ENCODE measurements at places on chromosomes 7 and 10. TPM values are rescaled to one million over a fixed set of nuclear protein-coding genes. Genes with fewer than 3 reads are reported as not detected.

Gene STEAP4
- 39.6 TPM for total RNA-seq

- no peak for DNase-seq
These were observed 36.4 kb downstream of the ADAP1 start for GRCh38 chr7:918118-918425.

- DNase-seq: no peak
These were observed 77.5 kb upstream of the NPVF start for GRCh38 chr7:25305831-25306230.

Gene WNT8B
- 0.40 TPM for total RNA-seq

Gene FRAT1
- total RNA-seq: 18.0 TPM

GRCh38 chr10:64215088-64215487 lies 693.9 kb downstream of the REEP3 start:
- no peak for DNase-seq

DNA sequence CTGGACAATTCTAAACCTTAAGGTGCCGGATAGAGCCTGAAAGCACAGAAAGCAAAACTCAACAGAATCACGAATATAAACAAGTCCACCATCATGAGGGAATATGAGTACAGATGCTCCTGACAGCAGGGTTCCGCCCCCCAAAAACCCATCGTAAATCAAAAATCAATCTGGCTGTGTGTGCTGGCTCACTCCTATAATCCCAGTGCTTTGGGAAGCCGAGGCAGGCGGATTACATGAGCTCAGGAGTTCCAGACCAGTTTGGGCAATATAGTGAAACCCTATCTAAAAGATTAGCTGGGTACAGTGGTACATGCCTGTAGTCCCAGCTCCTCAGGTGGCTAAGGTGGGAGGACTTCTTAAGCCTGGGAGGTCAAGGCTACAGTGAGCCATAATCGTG lies 12.2 kb downstream of the BUD31 start:
- no peak for DNase-seq

DNA sequence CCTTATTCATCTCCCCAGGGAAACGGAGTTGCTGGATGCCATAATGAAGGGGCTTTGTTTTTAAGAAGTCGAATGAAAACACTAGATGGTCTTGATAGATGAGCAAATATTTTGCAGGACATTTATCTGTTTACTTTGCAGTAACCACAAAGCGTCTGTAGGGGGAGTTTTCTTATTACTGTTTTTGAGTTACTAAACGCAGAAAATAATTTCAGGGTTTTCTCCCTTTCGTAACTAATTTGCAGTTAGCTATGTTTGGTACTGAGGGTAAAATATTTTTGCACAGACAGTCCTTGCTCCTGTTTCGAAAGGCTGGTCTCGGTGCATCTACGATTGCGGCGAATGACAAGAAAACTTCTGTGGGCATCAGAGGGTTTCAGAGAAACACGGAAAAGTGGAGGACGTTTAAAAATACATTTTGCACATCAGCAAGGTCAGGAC lies 505.6 kb upstream of the MKI67 start:
- no peak for DNase-seq

Gene GRB10
- total RNA-seq: 54.3 TPM

- no peak for DNase-seq
These were observed 69.0 kb downstream of the PARD3 start for GRCh38 chr10:34746094-34746493.

GRCh38 chr7:115548756-115549155 lies 481.8 kb downstream of the TFEC start:
- DNase-seq: no peak

DNA sequence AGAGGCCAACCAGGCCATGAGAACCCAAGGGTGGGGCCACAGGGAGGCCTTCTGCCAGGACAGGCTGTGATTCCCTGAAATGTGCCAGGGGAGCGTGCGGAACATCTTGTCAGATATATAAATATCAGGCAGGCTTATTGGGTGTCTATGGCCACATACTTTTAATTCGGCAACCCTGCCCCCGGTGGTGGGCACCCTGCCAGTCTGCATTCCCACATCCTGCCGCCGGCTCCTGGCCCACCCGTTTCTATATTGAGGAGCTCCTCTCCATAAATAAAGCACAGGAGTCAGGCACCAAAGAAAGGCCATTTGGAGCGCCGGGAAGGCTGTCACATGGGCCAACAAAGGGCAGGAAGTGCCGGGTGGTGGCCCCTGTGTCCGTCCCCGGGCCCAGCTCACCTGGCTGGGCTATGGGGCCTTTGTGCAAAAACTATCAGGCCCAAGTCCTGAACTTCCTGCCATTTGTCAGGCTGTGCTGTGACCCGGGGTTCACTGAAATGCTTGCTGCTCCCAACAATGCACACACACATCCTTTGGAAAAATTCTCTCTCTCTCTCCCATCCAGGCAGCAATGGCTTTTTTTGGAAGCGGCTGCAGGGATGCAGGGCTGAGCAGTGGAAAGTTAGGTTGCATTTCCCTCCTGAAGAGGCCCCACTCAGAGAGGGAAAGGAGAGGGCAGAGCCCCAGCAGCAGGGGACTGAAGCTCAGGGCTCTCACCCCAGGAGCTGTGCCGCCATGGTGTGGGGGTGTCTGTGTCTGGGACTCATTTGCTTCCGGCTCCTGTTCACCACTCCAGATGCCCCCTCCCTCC lies 25.0 kb upstream of the PODXL start:
- DNase-seq: no peak

DNA sequence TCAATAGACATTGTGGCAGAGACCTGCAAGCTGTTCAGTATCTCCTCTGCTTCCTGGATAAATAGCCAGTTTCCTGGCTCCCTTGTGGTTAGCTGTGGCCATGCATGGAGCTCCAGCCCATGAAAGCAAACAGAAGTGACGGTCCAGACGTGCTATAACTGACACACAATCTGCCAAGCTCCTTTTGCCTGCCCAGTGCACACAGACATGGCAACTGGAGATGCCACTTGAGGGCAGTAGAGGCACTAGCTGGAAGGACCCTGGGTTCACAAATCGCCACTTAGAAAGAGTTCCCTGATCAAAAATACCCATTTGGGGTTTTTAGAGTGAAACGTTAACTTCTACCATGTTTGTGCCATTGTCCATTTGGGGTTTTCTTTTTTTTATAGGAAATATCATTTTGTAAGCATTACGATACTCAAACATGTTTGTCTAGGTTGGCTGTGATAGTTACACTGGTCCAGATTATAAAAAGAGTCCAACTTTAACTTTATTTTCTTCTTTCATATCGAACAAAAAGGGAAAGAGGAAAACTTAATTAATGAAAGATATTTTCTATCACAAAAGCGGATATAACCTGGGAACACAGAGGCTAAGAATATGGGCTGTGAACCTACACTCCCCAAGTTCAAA lies 31.3 kb downstream of the KIN start:
- DNase-seq: no peak

DNA sequence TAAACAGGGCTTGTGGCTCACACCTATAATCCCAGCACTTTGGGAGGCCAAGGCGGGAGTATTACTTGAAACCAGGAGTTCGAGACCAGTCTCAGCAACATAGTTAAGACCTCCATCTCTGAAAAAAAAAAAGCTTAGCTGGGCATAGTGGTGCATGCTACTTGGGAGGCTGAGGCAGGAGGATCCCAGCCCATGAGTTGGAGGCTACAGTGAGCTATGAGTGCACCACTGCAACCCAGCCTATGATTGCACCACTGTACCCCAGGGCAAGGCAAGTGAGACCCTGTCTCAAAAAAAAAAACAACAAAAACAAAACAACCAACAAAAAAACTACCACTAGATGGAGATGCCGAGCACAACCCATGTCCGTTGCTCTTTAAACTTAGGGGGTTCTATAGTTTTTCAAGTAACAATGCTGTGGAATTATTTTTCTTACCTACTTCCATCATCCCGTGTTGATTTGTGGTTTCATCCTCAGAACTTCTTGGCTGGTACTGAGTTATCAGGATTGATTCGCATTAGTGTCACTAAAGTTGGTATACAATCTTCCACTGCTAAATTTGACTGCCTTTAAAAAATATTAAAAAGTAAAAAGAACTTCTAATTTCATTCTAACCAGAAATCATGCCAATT lies 12.2 kb upstream of the REPIN1 start:
- DNase-seq: no peak

DNA sequence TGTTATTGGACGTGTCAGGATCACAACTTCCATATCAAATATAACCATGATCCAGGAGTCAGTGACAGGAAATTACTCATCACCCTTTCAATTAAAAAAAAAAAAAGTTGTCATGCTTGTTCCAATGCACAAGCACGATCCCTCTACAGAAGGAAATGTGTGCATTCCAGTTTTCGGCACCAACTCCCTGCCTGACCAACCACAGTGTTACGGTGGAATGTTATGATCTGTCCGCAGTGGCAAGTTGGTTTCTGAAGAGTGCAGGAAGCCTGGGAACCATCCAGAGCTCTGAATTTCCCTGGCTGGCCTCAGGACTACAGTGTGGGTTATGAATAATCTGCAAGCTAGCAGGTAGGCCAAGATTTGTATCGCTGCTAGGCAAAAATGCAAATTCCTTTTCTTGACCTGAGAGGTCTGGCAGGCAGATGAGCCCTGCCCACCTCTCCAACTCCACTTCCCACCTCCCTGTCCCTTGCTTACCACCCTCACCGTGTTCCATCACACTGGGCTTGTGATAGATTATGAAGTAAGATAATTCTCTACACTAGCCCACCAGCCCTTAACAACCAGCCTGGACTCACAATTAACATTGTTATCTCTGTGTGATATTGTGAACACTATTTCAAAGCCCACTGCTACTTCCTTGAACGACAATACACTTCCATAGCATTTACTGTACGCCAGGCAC lies 20.4 kb downstream of the FRMPD2 start:
- no peak for DNase-seq

GRCh38 chr10:58968389-58968755 lies 208.1 kb upstream of the PHYHIPL start:
- DNase-seq: no peak

Gene HOXA6
- 6.9 TPM for total RNA-seq

Gene CRPPA
- 1.6 TPM for total RNA-seq

- DNase-seq: no peak
These were observed 55.2 kb downstream of the HYCC1 start for GRCh38 chr7:22958742-22959141.

- DNase-seq: no peak
These were observed 17.5 kb downstream of the ARL3 start for GRCh38 chr10:102696736-102697135.

- DNase-seq: no peak
These were observed 40.4 kb downstream of the CNNM1 start for GRCh38 chr10:99369551-99369950.

Gene CDK1
- total RNA-seq: 5.7 TPM

Gene WNT16
- 0.23 TPM for total RNA-seq

GRCh38 chr7:88546808-88547207 lies 212.7 kb upstream of the ZNF804B start:
- peak; percentile 10 for DNase-seq

DNA sequence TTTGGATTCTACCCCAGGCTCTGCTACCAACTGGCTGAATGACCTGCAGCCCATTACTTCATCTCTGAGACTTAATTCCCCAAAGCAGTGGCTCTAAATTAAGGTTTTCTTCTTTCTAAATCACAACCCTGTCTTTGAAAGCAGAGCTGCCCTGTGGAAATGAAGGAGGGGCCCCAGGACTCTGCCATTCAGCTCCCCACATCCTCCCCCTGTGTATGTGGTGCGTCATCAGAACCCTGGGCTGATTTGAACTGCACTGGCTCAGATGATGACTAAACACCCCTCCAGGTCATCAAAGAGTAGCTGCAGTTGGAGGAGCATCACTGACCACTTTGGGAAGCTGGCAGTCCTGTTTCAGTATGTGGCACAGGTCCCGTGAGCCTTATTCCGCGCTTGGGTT lies 46.6 kb downstream of the BPGM start:
- no peak for DNase-seq

Gene CLCN1
- not detected for total RNA-seq

DNA sequence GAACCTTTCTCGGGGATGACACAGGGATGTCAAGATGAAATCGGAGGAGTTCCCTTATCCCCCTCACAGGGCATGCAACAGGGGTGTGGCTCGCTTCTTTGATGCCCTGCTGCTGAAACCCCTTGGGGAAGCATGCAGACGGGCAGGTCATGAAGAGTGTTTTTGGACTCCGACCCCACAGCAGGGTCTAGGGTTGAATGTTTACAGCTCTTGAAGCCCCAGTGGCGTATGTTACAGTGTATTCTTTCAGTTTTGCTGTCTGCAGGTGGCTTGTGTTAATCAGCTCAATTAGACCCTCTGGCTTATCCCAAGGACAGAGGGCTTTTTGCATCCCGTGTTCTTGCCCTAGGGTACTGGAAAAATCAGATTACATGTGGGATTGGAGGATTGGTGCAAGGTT lies 446.5 kb downstream of the LRMDA start:
- DNase-seq: no peak

Gene FBXL13
- 5.4 TPM for total RNA-seq

GRCh38 chr10:110356628-110357245 lies 52.0 kb upstream of the SMNDC1 start:
- DNase-seq: peak; percentile 10

DNA sequence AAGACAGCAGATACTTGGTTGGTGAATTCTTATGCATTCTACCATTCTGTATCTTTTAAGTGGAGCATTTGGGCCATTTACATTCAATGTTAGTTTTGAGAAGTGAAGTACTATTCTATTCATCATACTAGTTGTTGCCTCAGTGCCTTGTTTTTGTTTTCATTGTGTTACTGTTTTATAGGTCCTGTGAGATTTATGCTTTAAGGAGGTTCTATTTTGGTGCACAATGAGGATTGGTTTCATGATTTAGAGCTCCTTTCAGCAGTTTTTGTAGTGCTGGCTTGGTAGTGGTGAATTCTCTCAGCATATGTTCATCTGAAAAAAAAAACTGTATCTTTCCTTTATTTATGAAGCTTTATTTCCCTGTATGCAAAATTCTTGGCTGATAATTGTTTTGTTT lies 23.3 kb upstream of the WNT2 start:
- DNase-seq: no peak

GRCh38 chr10:30034433-30035137 lies 24.8 kb downstream of the JCAD start:
- DNase-seq: no peak

DNA sequence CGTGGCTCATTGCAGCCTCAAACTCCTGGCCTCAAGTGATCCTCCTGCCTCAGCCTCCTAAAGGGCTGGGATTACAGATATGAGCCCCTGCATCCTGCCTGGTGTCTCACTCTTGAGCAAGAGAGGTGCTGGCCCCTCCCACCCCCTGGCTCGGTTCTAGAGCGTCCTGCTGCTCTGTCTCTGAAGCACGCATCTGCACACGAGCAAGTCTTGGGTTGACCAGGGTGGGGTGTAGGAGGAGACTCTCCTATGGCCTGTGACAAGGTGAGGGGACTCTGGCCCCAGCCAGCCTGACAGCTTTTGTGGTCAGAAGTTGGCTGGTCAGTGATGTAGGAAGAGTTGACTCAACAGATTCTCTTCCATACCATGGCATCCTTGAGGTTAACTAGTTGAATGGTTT lies 110.7 kb upstream of the CARD11 start:
- no peak for DNase-seq

Data from prostate gland (tissue), 2 donors.